ENCODE measurements at places on chromosomes 3 and 15. TPM values are rescaled to one million over a fixed set of nuclear protein-coding genes. Genes with fewer than 3 reads are reported as not detected.

GRCh38 chr3:178440043-178440442 is 96.2 kb upstream of the KCNMB2 start:
- no peaks in the 10 kb centered on the region for H3K4me1 ChIP-seq

OXTR gene
- 1.6 TPM for total RNA-seq

DNA sequence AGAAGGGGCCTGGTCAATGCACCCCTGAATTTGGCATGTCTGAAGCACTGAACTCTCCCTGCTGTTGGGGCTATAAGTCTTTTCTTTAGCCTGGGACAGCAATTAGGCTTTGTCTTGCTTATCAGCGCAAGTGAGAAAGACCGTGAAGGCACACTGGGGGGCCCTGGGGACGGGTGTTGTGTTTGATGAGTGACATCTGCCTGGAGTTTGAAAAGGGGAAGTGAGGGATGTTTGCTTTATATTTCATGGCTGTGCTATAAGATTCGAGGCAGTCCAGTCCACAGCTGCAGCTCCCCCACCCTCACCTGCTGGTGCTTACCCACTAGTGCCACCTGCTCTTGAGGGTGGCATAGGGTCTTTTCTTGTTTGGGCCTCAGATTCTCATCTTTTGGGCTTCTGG is 44.8 kb downstream of the CEMIP start:
- no peak overlapping the region for H3K27ac ChIP-seq
- H3K4me3 ChIP-seq = no peak overlapping the region
- H3K4me1 ChIP-seq = no peaks in the 10 kb centered on the region

DNA sequence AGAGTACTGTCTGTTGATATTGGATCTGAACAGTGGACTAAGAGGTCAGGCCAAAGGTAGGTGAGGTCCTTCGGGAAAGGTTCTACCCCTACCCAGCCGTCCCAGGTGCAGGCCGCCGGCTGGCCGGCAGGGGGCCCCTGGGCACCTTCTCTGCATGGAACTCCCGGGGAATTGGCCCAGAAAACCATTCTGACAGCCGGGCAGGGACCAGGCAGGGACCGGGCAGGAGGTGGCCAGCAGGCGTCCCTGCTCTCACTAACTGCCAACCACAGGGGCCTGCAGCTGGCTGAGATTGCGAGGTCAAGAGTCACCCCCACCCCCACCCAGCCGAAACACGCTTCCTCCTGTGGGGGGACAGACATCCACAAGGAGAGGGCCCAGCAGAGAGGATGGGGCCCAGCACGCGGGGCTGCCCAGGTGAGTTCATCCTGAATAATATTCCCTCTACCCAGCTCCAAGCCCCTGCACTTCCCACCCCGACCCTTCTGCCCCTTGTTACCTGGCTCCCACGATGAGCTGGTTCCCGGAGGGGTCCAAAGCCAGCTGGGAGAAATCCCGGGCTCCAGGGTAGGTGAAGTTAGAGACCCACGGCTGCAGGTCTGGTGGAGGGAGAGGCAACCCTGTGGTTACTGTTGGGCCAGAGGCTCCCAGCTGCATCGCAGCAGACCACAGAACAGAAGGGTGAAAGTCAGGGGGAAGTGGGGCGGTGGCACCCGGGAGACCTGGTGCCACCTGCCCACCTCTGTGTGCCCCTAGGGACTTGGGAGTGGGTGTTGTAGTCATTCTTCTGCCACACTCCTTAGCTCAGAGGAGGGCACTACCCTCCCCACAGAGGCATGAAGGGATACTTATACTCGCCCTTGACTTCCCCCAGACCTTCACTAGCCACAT is 84.4 kb downstream of the SEMA5B start:
- H3K4me3 ChIP-seq = no peak overlapping the region
- no peaks in the 10 kb centered on the region for H3K36me3 ChIP-seq
- DNase-seq = peak; percentile 71
- H3K27me3 ChIP-seq = no peaks in the 10 kb centered on the region
- no peaks in the 10 kb centered on the region for H3K4me1 ChIP-seq

ARGFX gene
- not detected for total RNA-seq

- H3K27ac ChIP-seq = no peak overlapping the region
- no peaks in the 10 kb centered on the region for H3K36me3 ChIP-seq
- H3K27me3 ChIP-seq = no peaks in the 10 kb centered on the region
- DNase-seq = no peak
- H3K4me1 ChIP-seq = no peaks in the 10 kb centered on the region
- H3K4me3 ChIP-seq = no peak overlapping the region
Observed at GRCh38 chr3:27554706-27555105, 70.5 kb upstream of the SLC4A7 start.

DNA sequence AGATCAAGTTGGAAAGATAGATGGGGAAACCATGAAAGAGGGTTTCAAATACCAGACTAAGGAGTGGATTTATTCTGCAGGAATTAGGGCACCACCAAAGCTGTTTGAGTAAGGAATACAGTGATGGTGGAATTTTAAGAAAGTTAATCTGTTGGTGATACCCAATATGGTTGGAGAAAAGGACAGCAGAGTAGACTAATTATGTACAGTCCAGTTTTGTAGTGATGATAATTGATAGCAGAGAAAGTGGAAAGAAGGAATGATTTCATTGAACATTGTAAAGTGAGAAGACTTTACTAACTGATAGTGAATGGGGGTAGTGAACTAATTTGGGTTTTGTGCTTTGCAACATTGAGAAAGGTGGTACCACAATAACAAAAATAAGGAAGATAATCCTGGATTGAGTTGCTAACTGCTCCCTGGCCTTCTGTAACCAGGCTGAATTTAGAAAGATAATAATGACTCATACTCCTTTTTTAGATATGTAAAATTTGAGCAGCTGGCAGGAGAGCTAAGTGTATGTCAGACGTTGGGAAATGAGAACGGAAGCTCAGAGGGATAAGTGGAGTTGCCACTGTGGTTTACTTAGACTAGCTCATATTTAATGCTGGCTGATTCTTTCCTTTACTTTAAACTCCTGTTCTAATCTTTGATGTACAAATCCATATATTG is 16.9 kb downstream of the TCAIM start:
- no peaks in the 10 kb centered on the region for H3K27me3 ChIP-seq
- H3K27ac ChIP-seq = no peak overlapping the region
- no peaks in the 10 kb centered on the region for H3K4me1 ChIP-seq
- no peak for DNase-seq
- H3K36me3 ChIP-seq = no peaks in the 10 kb centered on the region
- H3K4me3 ChIP-seq = no peak overlapping the region

DNA sequence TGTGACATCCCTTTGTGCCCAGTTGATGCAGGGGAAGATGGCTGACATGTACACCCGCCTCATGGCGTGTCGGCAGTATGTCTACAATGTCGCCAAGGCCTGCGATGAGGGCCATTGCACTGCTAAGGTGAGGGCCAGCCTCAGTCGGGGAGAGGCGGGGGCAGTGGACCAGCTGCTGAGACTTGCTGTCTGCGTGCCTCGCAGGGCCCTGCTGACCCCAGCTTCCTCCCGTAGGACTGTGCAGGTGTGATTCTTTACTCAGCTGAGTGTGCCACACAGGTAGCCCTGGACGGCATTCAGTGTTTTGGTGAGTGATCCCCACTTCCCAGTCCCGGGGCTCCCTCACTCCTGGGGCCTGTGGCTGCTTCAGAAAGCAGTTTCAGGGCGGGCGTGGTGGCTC is 10.5 kb downstream of the IVD start:
- H3K4me3 ChIP-seq = no peak overlapping the region
- peaks cover 8% of the 10 kb centered on the region for H3K4me1 ChIP-seq
- no peak for DNase-seq
- no peak overlapping the region for H3K27ac ChIP-seq

- H3K36me3 ChIP-seq = no peaks in the 10 kb centered on the region
- peak overlapping the region; percentile 59 for H3K4me3 ChIP-seq
- peak overlapping the region; percentile 93 for H3K27ac ChIP-seq
Observed at GRCh38 chr3:184315543-184315867, 1.1 kb downstream of the EIF4G1 start.

DNA sequence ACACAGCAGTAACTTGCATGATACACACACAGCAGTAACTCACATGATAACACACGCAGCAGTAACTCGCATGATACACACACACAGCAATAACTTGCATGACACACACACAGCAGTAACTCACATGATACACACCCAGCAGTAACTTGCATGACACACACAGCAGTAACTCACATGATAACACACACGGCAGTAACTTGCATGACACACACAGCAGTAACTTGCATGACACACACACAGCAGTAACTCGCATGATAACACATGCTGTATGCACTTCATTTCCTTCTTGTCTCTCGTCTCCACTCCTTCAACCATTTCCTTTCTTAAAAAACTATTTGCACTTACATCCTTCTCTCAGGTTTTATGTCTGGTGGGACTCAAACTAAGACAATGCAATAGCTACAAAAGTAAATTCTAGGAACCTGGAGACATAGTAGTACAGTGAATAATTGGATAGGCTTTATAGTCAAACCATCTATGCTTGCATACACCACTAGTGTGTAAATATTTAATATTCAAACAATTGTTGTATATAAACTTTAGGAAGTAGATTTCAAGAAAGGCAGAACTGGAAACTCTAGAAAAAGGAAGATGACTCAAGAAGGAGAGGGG is 130.8 kb downstream of the UACA start:
- DNase-seq = no peak
- H3K4me1 ChIP-seq = peaks cover 8% of the 10 kb centered on the region
- H3K27me3 ChIP-seq = no peaks in the 10 kb centered on the region
- no peaks in the 10 kb centered on the region for H3K36me3 ChIP-seq
- no peak overlapping the region for H3K4me3 ChIP-seq

- DNase-seq = no peak
- H3K4me1 ChIP-seq = no peaks in the 10 kb centered on the region
- no peaks in the 10 kb centered on the region for H3K36me3 ChIP-seq
Observed at GRCh38 chr3:4841776-4842440, 137.3 kb upstream of the BHLHE40 start.

DNA sequence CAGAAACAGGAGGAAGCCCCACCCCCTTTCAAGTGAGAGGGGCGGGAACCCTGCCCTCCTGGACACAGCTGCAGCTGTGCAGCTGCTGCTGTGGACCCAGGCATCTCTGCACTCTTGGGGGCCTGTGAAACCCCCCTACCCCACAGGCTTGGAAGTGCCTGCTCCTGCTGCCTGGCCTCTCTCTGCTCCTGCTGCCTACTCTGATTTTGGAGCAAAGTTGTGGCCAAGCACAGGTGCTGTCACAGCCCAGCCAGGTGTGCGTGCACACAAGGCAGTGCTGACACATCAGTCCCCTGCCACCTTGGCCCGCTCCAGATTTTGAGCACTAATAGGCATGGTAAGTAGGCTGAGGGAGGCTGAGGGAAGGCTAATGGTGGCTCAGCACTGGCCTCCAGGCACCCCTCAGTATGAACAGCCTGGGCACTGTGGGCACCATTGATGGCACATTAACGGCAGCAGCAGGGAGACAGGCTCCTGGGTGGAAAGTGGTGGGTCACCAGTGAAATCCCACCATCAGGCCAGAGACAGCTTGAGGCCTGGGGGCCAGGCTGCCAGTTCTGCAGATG is 890.9 kb downstream of the GBE1 start:
- H3K4me1 ChIP-seq = no peaks in the 10 kb centered on the region
- H3K27ac ChIP-seq = no peak overlapping the region
- H3K27me3 ChIP-seq = no peaks in the 10 kb centered on the region
- DNase-seq = no peak
- H3K4me3 ChIP-seq = no peak overlapping the region
- H3K36me3 ChIP-seq = no peaks in the 10 kb centered on the region

GRCh38 chr3:123281406-123281805 is 79.7 kb downstream of the SEC22A start:
- no peak overlapping the region for H3K27ac ChIP-seq
- DNase-seq = no peak
- H3K36me3 ChIP-seq = no peaks in the 10 kb centered on the region
- H3K27me3 ChIP-seq = no peaks in the 10 kb centered on the region
- H3K4me1 ChIP-seq = no peaks in the 10 kb centered on the region

DNA sequence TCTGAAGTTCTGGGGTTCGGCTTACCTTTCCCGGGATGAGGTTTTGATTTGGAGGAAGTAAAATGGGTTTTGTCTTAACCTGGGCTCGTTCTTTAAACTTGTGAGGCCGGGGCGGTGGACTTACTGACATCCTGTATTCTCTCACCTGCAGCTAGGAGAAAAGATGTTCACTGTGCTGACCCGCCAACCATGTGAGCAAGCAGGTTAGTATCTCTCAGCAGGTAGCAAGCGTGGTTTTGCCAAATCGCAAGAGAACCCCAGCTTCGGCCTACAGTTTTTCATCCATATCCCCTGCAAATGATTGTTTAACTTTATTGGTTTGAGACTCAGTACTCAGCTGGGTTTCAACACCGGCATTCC is 891 bp downstream of the ENTPD3 start:
- no peaks in the 10 kb centered on the region for H3K36me3 ChIP-seq
- H3K4me1 ChIP-seq = no peaks in the 10 kb centered on the region
- H3K27me3 ChIP-seq = no peaks in the 10 kb centered on the region
- no peak overlapping the region for H3K27ac ChIP-seq
- no peak for DNase-seq

GRCh38 chr15:26757141-26757540 is 15.7 kb downstream of the GABRB3 start:
- H3K27ac ChIP-seq = no peak overlapping the region
- no peaks in the 10 kb centered on the region for H3K36me3 ChIP-seq
- no peaks in the 10 kb centered on the region for H3K27me3 ChIP-seq

- H3K27me3 ChIP-seq = no peaks in the 10 kb centered on the region
- no peak overlapping the region for H3K4me3 ChIP-seq
- H3K27ac ChIP-seq = no peak overlapping the region
- H3K36me3 ChIP-seq = no peaks in the 10 kb centered on the region
- DNase-seq = no peak
Observed at GRCh38 chr3:126263971-126264370, 83.6 kb upstream of the ALDH1L1 start.

CLEC3B gene
- total RNA-seq = 61.1 TPM

EXD1 gene
- total RNA-seq = not detected

- DNase-seq = no peak
- no peaks in the 10 kb centered on the region for H3K4me1 ChIP-seq
- no peaks in the 10 kb centered on the region for H3K27me3 ChIP-seq
- H3K27ac ChIP-seq = no peak overlapping the region
- H3K4me3 ChIP-seq = no peak overlapping the region
Observed at GRCh38 chr3:115627180-115628074, 4.1 kb downstream of the GAP43 start.

PLD1 gene
- 12.8 TPM for total RNA-seq

GRCh38 chr3:108157273-108157672 is 65.0 kb downstream of the IFT57 start:
- no peaks in the 10 kb centered on the region for H3K27me3 ChIP-seq
- DNase-seq = no peak
- no peaks in the 10 kb centered on the region for H3K4me1 ChIP-seq
- H3K36me3 ChIP-seq = no peaks in the 10 kb centered on the region

- DNase-seq = no peak
- H3K27me3 ChIP-seq = no peaks in the 10 kb centered on the region
- H3K4me1 ChIP-seq = no peaks in the 10 kb centered on the region
- H3K36me3 ChIP-seq = no peaks in the 10 kb centered on the region
- no peak overlapping the region for H3K27ac ChIP-seq
Observed at GRCh38 chr3:172388412-172389078, 59.7 kb downstream of the GHSR start.

TMIE gene
- 1.6 TPM for total RNA-seq

GRCh38 chr3:35500641-35501350 is 138.5 kb upstream of the ARPP21 start:
- H3K4me1 ChIP-seq = no peaks in the 10 kb centered on the region
- no peak overlapping the region for H3K4me3 ChIP-seq
- H3K36me3 ChIP-seq = no peaks in the 10 kb centered on the region
- no peak overlapping the region for H3K27ac ChIP-seq

Measured in prostate gland (tissue), 2 donors.